ENCODE measurements at places on chromosomes 5 and 9.
A peak's percentile ranks its signal among the peaks of the same experiment; 100 is the strongest.

GRCh38 chr5:39073767-39074016, 507 bp downstream of the RICTOR start:
- DNase-seq, result no peak

GRCh38 chr5:74052441-74053221, 426.6 kb downstream of the ARHGEF28 start:
- no peak for DNase-seq

GRCh38 chr5:126450346-126450745, 27.1 kb downstream of the GRAMD2B start:
- DNase-seq, result no peak

GRCh38 chr5:135444881-135445280, 2.3 kb downstream of the DCANP1 start:
- no peak for DNase-seq

DNA sequence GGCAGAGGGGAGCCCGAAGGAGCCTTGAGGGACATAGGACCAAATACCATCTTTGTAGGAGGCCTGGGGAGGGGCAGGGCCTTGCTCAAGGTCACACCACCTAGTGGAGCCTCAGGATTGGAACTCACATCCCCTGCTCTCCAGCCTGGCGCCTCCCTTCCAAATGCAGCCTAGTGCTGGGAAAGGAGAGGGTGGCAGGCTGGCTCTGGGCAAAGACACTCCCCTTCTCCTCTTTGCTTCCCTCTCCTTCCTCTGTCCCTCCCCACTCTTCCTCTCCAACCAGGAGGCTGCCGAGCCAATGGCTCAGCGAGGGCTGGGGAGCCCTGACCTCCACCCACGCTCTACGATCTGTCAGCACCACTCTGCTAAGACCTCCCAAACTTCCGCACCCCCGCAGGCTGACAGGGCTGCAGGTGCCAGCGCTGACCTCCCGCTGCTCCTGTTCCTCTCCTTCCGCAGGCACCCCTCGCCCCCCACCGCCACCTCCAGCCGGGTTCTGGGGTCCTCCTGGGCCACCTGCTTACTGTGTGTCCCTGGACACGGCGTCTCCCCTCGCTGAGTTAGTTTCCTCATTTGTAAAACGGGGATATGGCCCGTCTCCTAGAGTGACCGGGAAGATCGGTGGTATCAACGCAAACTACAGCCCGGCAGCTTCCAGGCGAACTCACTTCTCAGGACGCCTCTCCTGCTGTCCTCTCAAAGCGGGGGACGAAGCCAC, 52.9 kb downstream of the C9orf50 start:
- peak; percentile 70 for DNase-seq

- DNase-seq, result peak; percentile 67
These were observed 7.5 kb upstream of the RFK start for GRCh38 chr9:76401580-76402354.

DNA sequence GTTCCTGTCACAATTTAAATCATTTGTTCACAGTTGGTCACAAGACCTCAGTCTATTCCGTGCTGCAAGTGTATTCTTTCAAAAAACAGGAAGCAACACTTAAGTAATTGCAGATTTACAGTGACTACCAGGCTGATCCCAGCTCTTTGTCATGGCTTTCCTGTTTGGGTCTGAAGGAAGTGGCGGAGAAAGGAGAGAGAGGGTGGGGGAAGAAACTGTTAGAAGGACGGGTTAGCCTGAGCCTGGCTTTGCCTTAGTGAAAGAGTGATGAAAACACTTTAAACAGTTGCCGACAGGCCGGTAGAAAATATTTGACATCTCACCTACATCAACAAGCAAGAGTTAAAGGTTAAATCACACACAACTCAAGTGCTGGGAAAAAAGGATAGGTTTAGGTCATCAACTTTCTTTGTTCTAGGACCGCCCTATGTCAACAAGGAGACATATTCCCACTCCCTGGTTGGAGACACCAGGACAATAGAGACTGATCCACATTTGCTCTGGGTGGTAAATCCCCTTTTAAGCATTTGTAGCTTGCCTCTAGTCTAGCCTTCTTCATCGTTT, 102.2 kb upstream of the DAB2 start:
- no peak for DNase-seq

- DNase-seq, result no peak
These were observed 68.1 kb upstream of the FBXL7 start for GRCh38 chr5:15431923-15432322.

GRCh38 chr9:77793849-77794248, 145.7 kb upstream of the GNA14 start:
- DNase-seq, result peak; percentile 7

DNA sequence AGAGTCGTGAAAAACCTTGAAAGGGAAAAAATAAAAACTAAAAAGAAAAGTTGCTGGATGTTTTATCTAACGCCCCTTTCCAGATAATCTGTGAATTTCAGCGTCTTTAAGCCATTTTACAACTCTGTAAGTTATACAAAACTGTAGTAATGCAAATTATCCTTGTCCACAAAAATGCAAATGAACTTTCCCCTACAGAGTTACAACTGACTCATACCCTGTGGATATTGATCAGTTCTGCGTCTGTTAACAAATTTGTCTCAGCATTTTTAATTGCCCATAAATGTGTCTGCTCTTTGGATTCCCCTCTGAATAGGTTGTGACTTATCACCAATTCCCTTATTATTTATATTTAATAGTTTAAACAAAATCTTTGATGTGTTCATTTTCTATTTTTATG, 105.9 kb upstream of the PRLR start:
- DNase-seq, result no peak

DNA sequence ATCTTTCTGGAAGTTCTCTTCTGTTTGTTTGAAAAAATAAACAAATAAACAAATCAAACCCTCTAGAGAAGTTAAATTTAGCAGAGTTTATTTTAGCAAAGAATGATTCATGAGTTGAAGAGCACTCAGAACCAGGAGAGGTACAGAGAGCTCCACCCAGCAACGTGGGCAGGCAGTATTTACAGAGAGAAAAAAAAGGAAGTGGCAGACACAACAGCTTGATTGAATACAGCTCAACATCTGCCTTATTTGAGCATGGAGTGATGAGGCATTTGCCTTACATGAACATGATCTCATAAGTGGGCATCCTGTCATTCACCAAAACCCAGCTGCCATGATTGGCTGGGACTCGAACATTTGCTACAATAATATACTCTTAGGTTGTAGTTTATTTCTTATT, 381.6 kb upstream of the ADAMTS16 start:
- DNase-seq, result no peak

DNA sequence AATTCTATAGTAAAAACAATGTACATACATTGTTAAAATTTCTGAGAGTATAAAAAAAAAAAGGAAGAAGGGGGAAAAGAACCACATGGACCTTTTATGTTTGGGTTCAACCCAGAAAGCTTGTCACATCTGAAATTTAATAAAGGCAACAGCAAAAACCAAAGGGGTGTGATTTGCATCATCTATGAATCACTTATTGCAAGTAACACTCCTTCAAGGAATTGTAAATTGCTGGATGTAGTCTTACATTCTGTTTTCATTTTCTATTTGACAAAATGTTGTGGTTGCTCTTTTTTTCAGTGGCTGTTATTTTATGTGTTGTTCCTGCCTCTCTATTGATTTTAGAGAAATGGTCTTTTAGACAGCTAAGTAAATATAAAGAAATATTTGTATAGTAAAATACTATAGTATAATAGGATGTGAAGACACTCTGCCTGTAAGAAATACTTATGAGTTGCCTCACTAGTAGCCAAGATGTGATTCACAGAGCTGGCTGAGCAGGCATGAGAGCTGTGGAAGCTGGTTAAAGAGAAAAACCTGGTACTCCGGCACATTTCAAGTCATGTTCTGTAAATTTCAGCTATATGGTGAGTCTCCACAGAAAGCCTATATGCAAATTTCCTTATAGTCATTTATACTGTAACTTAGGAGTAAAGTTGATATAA, 131.1 kb upstream of the CNTLN start:
- DNase-seq, result peak; percentile 83

DNA sequence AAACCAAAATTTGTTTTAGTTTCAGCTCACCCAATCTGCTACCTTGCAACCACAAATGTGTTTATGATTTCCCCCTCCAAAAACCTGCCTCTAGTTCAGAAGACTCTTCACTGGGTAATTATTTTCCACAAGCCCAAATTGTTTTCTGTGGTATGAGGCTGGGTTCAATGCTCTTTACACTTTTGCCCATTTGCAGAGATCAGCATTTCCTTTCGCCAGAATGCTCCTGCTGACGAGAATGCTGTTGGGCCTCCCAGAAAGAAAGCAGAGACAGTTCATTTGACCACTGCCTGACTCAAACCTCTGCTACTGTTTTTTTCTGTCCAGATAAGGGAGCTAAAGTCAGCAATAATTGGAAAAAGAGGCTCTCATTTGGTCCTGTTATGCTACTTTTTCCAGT, 427.3 kb downstream of the PDE4D start:
- no peak for DNase-seq

- no peak for DNase-seq
These were observed 110.3 kb upstream of the SLIT3 start for GRCh38 chr5:169410996-169411783.

GRCh38 chr5:36957953-36958537, 81.5 kb downstream of the NIPBL start:
- DNase-seq, result peak; percentile 21

DNA sequence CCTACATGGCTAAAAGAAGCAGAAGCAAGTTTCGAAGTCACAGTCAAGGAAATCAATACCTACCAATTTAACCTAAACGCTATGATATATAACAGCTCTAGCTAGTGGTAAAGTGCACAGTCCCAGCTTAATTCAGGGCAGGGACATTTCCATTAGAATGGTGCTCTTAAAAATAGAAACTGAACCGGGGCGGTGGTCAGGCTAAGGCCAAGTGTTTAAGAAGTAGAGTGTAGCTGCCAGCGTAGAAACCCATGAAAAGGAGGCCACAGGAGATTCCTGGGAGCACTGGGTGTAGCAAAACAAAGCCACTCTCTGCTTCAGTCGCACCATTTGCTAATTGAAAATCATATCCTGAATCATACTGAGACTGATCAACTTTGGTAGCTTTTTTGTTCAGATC, 28.8 kb downstream of the PPIC start:
- DNase-seq, result no peak

DNA sequence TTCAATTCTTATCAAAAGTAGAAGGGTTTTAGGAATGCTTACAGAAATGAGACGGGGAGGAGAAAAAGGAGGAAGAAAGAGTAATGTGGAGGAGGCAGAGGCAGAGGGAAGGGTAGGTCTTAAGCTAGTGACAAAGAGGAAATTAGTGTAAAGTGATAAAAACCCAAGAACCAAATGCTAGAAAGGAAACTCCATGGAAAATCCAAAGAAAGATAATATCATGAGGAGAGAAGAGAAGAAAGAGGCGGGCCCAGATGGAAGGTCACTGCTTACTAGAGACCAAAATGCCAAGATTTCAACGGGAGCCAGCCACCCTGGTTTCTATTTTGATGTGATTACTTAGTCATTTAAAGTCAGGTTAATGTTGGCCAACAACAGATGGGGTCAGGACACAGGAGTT, 68.6 kb upstream of the IL12B start:
- no peak for DNase-seq

DNA sequence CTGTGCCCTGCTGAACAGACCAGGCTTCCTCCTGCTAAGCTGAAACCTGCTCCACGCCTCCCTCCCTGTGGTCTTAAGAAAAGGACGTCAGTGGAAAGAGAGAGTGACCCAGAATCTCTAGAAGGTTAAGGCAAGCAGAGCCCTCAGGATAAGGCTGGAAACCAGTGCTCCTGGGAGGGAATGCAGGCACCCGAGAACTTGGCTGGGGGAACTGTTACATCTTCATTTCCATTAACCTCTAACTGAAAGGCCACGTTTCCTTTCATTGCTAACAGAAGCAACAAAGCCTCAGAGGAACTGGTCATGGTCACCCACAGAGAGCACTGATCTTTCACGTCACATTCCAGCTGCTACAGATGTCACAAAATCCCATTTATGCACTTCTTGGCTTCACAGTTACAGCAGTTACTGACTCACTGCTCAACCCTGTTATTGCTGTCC, 26.1 kb upstream of the AKNA start:
- peak; percentile 88 for DNase-seq

DNA sequence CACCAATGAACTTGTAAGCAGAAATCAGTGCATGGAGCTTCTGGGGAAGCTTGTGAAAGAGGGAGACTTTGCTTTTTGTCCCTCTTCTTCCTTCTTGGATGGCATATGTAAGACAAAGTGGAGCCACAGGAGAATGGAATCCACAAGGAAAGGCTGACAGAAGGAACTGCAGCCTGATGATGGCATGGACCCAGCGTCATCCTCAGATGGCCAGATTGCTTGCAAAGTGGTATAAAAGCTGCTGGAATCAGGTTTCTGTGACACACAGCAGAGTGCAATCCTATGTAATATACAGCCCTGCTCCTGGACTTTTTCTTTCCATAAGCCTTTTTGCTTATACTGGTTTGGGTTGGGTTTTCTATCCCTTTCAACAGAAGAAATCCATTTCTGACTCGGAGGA, 31.4 kb upstream of the SPARC start:
- DNase-seq, result peak; percentile 70

DNA sequence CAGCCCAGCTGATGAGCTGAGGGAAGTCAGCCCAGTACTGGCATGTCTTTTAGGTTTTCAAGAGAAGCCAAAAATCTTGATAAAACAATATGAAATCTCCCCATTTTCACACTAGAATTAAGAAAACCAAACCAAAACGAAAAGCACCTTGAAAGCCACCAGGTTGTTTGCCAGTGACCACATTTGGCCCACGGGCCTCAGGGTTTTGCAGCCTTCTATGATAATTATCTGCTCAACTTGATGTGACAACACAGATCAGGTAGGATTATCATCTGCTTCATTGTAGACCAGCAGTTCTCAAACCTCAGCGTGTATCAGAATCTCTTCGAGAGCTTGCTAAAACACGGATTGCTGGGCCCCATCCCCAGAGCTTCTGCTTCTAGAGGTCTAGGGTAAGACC, 101.4 kb downstream of the GALNT10 start:
- no peak for DNase-seq

GRCh38 chr5:173245319-173246134, 10.5 kb upstream of the NKX2-5 start:
- no peak for DNase-seq

DNA sequence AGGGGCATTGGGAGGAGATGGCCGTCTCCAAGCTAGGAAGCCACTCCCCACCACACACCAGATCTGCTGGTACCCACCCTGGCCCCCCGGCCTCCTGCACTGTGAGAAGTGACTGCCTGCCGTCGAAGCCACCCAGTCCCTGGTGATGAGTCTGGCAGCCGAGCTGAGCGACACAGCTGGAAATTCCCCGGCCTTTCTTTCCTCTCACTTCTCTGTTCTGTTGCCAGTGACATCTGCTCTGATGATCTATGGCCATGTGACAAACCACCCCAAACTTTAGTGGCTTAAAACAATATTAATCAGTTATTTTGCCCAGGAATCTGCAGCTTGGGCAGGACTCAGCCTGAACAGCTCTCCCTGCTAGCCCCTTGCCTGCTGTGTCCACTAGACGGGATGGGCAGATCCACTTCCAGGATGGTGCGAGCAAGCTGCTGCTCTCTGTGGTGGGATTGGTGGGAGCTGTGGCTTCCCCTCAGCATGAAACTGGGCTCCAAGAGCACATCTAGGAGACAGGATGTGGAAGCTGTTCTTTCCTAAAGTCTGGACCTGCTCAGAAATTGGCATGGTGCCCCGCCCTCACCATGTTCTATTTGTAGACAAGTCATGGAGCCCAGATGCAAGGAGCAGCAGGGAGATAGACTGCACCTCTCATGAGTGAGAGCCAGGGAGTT, 211.2 kb downstream of the GADD45G start:
- DNase-seq, result no peak

Data from IMR-90 (cell line).